AG04450 (cell line): ENCODE measurements at places on chromosomes 1 and 21.

DNA sequence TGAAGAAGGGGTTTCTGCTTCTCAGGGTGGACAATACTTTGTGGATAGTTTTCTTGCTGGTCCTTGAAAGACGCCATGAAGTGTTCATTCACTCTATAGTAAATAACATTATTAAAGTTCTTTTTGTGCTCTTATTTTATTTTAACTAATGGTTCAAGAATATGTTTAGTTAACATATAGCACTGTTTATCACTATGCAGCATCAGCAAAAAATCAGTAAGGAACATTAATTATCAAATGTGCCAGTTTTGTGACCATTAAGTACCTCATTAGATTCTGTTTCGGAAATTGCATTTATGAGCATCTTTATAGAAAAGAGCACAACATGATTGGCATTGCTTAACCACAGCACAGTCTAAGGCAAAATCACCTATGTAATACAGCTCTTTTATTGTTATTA is 385.6 kb downstream of the LMO4 start:
- no peak for DNase-seq

DNA sequence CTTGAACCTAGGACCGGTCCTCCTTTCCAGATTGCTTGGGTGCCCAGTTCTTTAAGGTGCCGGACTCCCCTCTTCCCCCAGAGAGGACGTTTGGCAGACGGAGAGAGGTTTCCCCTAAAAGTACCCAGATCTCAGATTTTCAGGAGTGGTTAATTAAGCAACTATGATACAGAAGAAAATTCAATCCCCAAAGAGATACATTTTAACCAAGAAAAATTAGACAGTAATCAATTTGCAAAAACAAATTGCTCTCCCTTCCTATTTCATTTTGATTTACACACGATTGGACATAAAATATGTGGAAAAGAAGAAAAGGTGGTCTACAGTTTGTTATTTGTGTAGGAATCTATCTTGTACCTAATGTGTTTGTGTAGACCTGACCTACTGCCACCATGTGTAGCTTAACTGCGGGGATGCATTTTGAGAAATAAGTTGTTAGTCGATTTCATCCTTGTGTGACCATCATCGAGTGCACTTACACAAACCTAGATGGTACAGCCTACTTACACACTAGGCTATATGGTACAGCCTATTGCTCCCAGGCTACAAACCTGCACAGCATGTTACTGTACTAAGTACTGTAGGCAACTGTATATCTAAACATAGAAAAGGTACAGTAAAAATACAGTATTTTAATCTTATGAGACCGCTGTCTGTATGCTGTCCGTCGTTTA is 755 bp downstream of the RPAP2 start:
- DNase-seq = no peak

DNA sequence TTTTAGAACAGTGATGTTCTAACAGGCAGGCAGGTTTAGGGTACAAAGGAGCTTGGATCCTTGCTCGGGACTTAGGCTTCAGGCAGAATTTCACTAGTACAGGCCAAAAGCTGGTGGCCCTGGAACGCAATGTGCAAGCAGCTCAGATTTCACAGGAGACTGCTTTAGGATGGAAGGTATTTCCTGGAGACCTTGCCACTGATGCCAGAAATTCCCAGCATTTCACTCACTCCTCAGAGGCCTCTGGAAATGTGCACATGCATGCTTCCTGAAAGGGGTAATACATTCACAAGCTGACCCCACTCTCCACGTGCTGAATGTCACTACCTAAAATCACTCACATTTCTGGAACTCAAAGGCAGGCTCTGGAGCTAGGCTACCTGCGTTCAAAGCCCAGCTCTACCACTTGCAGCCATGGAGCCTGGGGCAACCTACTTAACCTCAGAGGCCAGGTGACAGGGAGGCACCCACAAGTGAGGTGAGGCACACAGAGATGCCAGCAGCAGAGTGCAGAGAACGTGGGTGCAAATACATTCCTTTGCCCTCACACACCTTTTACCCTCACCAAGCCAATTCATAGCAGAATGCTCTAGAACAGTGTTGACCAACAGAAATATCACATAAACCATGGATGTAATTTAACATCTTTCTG is 56.5 kb downstream of the CDC7 start:
- no peak for DNase-seq

- DNase-seq = no peak
These were observed 138.9 kb downstream of the LHX8 start for GRCh38 chr1:75273110-75273509.

- no peak for DNase-seq
These were observed 92.2 kb upstream of the KCTD3 start for GRCh38 chr1:215474940-215475339.

DNA sequence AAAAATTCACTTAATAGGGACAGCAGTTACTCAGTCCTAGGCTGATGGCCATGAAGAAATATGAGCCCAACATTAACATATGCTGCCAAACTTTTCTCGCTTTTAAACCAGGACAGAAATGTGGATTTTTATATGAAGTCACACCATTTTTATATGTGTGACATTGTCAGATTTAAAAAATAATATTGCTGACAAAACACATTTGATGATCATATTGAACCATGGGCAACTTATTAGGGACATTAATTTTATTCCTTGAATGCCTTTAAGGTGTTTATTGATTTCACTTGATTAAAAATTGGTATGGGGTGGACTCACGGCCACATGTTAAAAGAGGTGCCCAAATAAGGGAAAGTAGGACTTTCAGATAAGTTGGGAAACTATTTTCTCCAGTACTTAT is 58.6 kb downstream of the RPRD2 start:
- no peak for DNase-seq

- DNase-seq = no peak
These were observed 29.1 kb downstream of the MTOR start for GRCh38 chr1:11233208-11233607.

- no peak for DNase-seq
These were observed 6.8 kb upstream of the TRABD2B start for GRCh38 chr1:48003741-48004531.

DNA sequence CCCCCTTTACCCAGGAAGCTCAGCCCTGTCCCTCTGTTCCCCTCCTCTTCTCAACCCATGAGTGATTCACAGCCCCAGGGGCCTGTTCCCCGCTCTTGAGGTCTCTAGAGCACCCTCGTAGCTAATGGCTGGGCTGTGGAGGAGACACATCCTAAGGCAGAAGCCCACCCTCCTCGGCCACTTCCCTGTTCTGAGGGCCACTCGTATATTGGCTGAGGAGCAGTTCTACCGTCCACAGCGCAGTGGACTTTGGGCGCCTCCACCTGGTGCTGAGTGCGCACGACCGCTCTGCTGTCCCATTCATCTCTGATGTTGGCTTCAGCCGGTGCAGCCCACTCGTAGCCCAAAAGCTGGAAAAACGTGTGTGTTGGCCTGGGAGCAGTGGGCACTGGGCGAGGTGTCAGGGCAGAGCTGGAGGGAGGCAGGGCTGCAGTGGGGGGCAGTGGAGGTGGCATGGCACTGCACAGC is 24.5 kb upstream of the PKP1 start:
- DNase-seq = no peak

- DNase-seq = no peak
These were observed 32.9 kb downstream of the TP73 start for GRCh38 chr1:3685222-3685621.

- no peak for DNase-seq
These were observed 575.8 kb upstream of the B3GALT2 start for GRCh38 chr1:193762236-193762635.

DNA sequence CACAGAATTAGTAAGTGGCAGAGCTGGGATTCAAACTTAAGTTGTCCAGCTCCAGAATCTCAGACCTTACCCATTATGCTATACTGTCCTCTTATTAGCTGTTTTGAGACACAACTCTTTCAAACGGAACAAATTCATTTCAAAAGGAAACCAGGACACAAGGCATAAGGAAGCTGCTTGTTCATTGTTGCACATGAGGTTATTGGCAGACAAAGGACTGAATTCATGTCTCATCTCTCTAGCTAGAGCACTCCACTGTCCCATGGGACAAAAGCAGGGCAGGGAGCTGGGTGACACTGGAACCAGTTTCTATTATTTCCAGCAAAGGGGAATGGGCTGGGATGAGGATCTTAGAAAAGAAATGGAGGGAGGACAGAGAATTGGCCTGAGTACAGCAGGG is 26.4 kb downstream of the CHI3L2 start:
- DNase-seq = no peak

- DNase-seq = peak; percentile 83
These were observed 15.9 kb upstream of the ELOA start for GRCh38 chr1:23727362-23727811.

GRCh38 chr21:15243406-15243805 is 178.6 kb upstream of the NRIP1 start:
- DNase-seq = no peak

GRCh38 chr1:12565966-12566352 is 52.1 kb downstream of the DHRS3 start:
- no peak for DNase-seq

DNA sequence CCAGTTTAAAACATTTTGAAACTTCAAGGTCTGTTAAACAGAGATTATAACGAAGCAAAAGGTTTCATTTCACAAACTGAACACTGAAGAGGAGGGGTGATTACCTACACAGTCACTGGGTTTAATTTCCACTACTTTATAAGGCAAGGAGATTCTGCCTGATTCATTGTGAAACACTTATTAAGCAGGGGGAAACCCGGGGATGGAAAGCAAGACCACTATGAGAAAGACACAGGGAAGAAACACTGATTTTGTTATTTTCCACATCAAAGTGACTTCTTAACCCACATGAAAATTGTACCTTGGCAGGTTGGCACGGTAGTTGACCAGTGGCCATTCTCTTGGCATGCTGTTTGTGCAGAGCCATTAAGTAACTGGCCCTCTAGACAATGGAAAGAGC is 8.1 kb upstream of the F5 start:
- DNase-seq = no peak

DNA sequence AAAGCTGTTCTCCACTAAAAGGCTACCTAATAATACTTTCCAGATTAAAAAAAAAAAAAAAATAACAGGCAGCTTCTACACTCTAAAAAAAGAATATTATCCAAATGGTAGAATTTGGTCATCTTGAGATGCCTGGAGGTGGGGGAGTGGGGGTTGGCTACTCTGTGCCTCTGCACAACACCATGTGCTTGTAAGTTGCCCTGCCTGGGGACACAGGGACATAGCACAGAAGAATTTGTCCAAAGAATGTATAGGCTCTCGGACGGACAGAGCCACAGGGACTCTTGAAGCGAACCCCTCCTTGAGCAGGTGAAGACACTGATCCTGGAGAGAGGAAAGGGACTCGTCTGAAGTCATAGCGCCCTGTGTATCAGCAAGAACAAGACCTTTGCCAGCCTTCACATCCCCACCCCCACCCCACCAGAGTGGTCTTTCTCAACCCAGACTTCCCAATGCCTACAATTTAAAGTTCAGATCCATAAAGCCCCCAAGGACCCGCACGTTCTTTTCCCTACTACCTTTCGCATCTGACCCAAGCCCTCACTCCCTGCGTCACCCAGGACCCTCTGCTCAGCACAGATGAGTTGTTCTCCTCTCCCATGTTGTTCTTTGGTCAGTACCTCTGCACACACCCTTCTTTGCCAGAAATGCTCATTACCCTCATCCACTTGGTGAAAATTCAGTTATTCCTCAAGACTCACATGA is 72.6 kb downstream of the LGR6 start:
- DNase-seq = no peak

GRCh38 chr1:38815903-38816627 is 43.5 kb downstream of the RRAGC start:
- no peak for DNase-seq

DNA sequence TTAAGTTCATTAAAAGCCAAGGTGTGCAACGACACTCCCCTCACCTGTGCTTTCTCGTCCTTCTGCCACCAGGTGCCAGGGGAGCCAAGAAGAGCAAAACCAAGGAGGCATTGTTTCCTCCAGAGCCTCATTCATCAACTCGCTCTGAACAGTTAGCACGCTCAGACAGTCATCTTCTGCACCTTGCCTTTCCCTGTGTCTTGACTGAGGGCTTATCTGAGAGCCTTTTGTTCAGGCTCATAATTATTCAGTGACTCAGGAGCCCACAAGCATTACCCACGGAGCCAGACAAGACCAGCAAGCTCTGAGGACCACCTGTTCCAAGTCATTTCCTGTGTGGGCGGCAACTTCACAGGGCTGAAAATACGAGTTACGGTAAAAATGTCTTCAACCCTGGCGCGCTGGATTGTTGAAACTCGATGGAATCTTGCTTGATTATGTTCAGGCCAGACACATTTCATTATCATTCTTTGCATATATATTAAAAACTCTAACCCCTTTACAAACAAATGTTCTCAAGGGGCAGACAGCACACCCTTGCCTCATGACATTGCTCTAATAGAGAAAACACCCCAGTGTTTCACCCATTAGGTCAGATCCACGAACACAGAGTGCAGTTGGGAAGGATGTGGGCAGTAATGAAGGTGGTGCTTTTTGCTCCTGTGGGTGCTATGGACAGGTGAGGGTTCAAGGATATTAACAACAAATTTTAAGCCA is 89.7 kb upstream of the RUNX1 start:
- DNase-seq = peak; percentile 61
